ENCODE measurements at places on chromosomes 11 and 22. TPM values are rescaled to one million over a fixed set of nuclear protein-coding genes. Genes with fewer than 3 reads are reported as not detected.

CDON gene
- 25.6 TPM for total RNA-seq

F2 gene
- total RNA-seq, result 0.26 TPM

OR4X1 gene
- not detected for total RNA-seq

DCHS1 gene
- total RNA-seq, result 39.9 TPM

CRYBB3 gene
- not detected for total RNA-seq

DGCR8 gene
- 34.7 TPM for total RNA-seq

PUS3 gene
- 11.3 TPM for total RNA-seq

DNA sequence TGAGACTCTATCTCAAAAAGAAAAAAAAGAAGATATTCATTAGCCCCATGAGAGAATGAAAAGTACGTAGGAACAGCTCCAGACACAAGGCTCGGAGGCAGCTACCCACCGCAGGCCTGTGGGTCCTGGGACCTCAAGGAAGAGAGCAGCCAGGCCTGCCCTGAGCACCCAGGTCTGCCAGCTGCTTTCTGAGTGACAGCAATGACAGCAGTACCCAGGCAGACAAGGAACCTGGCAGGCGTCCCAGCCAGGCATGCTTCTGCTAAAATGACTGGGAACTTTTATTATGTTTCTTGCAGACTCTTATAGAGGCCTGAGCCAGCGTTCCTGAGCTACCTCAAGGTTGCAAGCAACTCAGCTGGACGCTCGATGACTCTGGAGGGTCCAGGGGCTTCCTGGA, 31.6 kb downstream of the CPT1A start:
- H3K27ac ChIP-seq, result no peak overlapping the region
- no peaks in the 10 kb centered on the region for H3K27me3 ChIP-seq
- no peak overlapping the region for H3K4me3 ChIP-seq
- DNase-seq, result no peak
- no peaks in the 10 kb centered on the region for H3K4me1 ChIP-seq
- H3K36me3 ChIP-seq, result peaks cover 5% of the 10 kb centered on the region

DNA sequence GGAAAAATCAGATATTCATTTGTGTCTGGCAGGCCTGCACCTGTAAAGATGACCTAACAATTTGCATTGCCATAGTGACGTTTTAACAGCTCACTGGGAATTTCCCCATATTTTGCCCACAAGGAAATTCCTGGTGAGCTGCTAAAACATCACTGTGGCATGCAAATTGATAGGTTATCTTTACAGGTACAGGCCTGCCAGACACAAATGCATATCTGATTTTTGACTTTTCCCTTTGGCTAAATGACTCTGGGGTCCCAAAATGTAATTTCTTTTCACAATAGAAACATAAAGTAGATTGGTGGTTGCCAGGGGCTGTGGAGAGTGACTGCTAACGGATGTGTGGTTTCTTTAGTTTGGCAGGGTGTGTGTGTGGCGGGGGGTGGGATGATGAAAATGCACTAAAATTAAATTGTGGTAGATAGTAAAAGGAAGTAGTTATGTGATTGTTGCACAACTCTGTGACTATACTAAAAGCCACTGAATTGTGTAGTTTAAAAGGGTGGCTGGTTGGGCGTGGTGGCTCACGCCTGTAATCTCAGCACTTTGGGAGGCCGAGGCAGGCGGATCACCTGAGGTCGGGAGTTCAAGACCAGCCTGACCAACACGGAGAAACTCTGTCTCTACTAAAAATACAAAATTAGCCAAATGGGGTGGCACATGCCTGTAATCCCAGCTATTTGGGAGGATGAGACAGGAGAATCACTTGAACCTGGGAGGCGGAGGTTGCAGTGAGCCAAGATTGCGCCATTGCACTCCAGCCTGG, 18.5 kb upstream of the FEZ1 start:
- peak; percentile 21 for DNase-seq
- no peak overlapping the region for H3K27ac ChIP-seq
- no peaks in the 10 kb centered on the region for H3K4me1 ChIP-seq
- H3K27me3 ChIP-seq, result no peaks in the 10 kb centered on the region
- no peaks in the 10 kb centered on the region for H3K36me3 ChIP-seq

- H3K4me3 ChIP-seq, result no peak overlapping the region
- H3K27ac ChIP-seq, result no peak overlapping the region
- no peaks in the 10 kb centered on the region for H3K4me1 ChIP-seq
These were observed 320.3 kb upstream of the SORL1-AS1 start for GRCh38 chr11:121773076-121773475.

- DNase-seq, result no peak
- no peak overlapping the region for H3K27ac ChIP-seq
- no peaks in the 10 kb centered on the region for H3K27me3 ChIP-seq
- H3K4me1 ChIP-seq, result no peaks in the 10 kb centered on the region
- no peak overlapping the region for H3K4me3 ChIP-seq
- H3K36me3 ChIP-seq, result no peaks in the 10 kb centered on the region
These were observed 60.0 kb upstream of the MYEOV start for GRCh38 chr11:69233744-69234570.

- H3K4me1 ChIP-seq, result peaks cover 4% of the 10 kb centered on the region
- H3K27me3 ChIP-seq, result no peaks in the 10 kb centered on the region
- DNase-seq, result no peak
- H3K36me3 ChIP-seq, result no peaks in the 10 kb centered on the region
These were observed 1.1 kb upstream of the SERPING1 start for GRCh38 chr11:57596266-57596885.

- DNase-seq, result no peak
- no peaks in the 10 kb centered on the region for H3K4me1 ChIP-seq
- H3K4me3 ChIP-seq, result no peak overlapping the region
- H3K36me3 ChIP-seq, result no peaks in the 10 kb centered on the region
- no peak overlapping the region for H3K27ac ChIP-seq
- no peaks in the 10 kb centered on the region for H3K27me3 ChIP-seq
These were observed 68.3 kb downstream of the DDIAS start for GRCh38 chr11:82969811-82970210.

DNA sequence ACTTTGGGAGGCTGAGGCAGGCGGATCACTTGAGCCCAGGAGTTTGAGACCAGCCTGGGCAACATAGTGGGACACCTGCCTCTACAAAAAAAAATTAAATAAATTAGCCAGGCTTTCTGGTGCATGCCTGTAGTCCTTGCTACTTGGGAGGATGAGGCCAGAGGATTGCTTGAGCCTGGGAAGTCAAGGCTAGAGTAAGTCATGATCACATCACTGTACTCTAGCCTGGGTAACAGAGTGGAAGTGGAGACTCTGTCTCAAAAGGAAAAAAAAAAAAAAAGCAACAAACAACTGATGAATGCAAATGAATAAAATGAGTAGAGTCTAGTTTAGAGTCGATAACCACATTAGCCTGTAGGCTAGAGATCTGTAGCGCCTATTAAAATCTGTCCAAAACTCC, 3.9 kb upstream of the BCL2L13 start:
- H3K27ac ChIP-seq, result no peak overlapping the region
- H3K27me3 ChIP-seq, result no peaks in the 10 kb centered on the region
- H3K36me3 ChIP-seq, result no peaks in the 10 kb centered on the region
- DNase-seq, result no peak
